ENCODE measurements at places on chromosomes 6 and 20. TPM values are rescaled to one million over a fixed set of nuclear protein-coding genes. Genes with fewer than 3 reads are reported as not detected.

DNA sequence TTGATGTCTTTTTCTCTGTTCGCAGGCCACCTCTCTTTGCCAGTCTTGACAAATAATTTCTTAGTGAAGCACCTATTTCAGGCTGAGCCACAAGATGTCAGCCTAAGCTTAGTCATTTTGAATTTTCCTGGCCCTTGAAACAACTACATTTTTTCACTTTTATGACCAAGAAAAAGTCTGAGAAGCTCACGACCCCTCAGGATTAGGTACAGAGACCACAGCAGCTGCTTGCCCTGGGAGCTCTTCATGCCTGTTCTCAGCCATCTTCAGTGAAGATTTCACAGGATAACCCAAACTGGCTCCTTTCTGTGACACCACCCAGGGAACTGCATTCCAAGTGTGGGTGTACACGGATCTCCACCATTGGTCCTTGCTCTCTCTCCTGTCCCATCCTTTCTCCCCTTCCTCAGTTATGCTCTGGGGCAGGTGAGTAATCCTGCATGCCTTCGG, 38.4 kb upstream of the SPTLC3 start:
- DNase-seq, result no peak

MACROD2 gene
- polyA plus RNA-seq, result 14.4 TPM

PRL gene
- polyA plus RNA-seq, result not detected

CLDN20 gene
- polyA plus RNA-seq, result 0.42 TPM

DNA sequence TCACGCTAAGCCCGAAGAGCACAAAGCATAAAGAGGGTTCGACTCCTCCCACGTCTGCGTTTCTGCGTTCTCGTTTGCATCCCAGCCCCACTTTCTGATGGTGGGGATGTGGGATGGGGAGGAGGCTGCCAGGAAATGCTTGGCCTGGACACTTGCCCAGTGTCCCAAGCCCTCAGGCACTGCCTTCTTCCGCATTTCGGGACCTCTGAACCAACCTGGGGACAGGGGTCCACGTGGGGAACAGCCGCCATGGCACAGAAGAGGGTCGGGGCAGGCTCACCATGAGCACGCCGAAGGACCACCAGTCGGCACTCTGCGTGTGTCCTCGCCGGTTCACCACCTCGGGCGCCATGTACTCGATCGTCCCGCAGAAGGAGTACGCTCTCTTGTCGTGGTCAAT, 88.2 kb downstream of the RAMACL start:
- DNase-seq, result no peak

DNA sequence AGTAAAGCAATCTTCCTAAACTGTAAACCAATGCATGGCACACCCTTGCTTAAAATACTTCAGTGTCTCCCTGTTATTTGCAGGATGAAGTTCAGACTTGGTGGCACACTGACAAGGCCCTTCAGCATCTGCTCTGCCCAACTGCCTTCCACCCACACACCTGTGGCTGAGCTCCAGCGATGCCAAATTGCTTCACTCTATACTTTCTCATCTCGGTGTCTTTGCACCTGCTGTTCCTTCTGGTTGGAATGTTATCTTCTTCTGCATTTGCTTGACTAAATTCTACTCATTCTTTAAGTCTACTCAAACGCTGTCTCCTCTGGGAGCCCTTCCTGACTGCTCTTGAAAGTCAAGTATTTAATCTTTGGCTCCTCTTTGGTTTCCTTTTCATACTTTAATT, 100.1 kb upstream of the SUPT3H start:
- no peak for DNase-seq

SLC22A1 gene
- 1.0 TPM for polyA plus RNA-seq

NMBR gene
- 0.21 TPM for polyA plus RNA-seq

All from right renal pelvis (tissue), 4 donors.